ENCODE measurements at places on chromosomes 4 and X.

DNA sequence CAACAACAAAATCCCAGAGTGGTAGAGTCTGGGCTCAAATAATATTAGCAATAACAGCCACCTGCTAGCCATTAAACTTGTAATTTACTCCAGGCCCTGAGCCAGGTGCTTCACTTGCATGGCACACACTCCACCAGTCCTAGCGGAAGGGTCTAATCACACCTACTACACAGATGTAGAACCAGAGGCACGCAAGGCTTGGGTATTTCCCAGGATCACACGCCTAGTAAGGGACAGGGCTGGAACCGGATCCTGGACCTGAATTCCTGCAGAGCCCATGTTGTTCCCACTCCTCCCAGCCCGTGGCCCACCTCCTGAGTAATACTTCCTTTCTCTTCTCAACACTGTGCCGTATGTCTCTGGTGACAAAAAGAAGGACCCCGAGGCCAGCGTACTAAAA is 5.7 kb downstream of the MAGEA1 start:
- DNase-seq, result no peak

- no peak for DNase-seq
These were observed 32.1 kb upstream of the MAGEA8 start for GRCh38 chrX:149848855-149849254.

DNA sequence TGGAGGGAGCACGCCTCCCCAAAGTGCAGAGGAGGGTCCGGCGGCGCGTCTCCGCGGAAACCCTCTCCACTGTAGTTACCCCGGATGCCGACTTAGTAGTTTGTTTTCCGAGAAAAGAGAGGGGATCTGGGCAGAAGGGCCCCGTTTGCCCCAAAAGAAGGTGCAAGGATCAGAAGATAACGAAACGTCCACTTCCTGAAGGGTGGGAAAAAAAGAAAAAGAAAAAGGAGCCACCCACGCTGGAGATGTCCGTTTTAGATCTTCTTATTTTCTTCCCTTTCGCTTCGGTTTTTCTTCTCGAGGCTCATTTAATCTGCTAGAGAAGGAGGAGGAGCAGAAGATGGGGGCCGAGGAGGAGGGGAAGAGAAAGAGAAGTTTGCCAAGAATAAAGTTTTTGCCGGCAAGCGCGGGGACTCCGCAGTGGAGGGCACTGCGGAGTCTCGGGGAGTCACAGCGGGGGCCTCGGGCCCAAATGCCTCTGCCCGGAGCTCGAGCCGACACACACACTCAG is 517 bp downstream of the LEF1 start:
- DNase-seq, result no peak

DNA sequence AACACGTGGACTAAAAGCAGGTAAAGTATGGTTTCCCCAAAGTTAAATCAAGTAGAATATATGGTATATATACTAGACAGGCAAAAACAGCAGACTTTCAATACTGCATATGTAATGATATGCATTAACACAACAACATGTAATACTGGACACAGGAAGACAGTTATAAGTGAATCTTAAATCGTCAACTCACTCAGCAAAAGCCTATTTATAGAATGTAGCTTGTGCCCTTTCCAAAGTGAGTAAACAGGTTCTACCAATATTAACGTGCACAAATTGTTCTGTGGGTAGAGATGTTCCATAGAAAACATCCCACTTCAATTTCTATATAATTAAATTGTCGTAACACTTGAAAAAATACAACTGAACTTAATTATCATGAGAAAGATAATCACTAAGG is 30.6 kb downstream of the FAM241A start:
- DNase-seq, result no peak

DNA sequence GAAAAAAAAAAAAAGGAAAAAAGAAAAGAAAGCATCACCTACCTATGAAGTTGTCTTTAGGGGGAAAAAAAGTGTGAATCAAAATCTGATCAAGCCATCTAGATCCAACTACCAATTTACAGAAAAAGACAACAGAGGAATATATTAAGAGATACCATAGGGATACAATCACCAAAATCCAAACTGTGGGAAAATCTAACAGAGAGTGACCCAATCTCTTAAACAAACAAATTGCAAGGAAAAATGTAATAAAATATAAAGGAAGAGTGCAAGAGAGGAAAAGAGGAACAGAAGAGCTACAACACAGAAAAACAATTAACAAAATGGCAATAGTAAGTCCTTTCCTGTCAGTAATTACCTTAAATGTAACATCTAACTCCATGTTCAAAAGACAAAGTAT is 19.0 kb downstream of the THOC2 start:
- DNase-seq, result no peak

DNA sequence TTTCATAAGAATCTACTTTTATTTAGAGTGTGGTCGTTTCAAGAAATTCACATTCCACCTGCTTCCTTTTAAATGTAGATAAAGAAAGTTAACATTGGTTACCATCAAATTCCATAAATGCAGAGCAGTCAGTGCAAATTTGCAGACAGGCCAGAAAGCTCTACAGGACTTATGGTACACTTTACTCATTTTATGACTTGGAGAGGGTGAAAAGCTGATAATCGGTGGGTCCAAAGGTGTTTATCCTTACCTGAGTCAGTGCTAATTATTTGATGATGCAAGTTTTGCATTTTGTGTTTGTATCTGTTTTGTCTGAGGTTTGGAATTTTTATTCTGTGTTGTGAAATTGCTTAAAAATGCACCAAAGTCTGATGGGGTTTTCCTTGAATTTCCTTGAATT is 193.3 kb downstream of the PALLD start:
- no peak for DNase-seq

DNA sequence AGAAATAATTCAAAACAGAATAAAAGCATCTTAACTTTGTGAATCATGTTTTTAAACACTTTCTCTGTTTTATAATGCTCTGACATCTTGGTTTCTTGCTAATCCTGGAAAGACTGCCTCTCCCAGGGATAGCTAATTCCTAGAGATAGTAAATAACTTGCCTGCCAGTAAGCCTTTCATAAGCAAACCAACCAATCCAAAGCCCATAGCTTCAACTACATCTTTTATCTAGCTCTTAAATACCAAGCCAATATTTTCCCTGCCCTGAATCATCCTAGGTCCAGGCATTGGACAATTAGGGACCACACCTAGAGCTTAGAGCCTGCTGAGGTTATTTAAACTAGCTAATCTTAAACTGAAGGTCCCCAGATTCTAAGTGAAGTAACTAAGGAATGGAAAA is 223.7 kb upstream of the DIPK2B start:
- no peak for DNase-seq

GRCh38 chrX:139495324-139495723 is 35.2 kb upstream of the F9 start:
- DNase-seq, result no peak

- no peak for DNase-seq
These were observed 924 bp downstream of the EPHA5 start for GRCh38 chr4:65669111-65670019.

DNA sequence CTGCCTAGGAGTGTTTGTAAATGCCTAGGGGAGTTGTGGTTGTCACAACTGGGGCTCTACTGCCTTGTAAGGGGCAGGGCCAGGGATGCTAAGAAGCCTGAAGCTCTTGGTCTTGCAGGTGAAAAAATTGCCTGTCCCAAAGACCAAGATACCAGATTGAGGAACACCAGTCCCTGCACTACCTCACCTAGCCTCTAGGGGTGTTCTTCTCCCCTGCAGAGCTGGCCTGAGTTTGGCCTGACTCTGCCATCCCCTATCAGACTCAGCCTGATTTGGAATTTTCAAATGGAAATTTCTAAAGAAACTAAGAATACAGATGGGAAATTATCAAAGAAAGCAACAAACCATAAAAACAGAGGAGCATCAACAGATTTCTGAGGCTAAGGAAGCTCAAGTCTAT is 90.4 kb downstream of the ZC4H2 start:
- no peak for DNase-seq

DNA sequence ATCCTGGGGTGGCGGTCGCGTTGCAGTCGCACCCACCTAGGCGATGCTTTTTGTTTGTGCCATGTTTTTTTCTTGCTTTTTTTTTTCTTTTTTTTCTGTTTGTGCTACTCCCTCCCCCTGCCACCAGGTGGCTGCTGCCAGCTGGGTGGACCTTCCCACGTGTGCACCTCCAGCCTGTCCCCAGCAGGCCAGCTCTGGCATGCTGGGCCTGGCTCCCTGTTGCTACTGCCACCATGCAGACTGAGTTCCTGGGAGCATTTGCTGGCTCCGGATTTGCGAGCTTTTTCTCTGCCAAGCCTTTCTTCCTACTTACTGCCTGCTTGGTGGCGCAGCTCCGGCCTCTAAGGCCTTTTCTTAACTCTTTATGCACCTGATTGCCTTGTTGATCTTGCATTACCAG is 161.2 kb upstream of the WDFY3 start:
- DNase-seq, result no peak

- no peak for DNase-seq
These were observed 24.8 kb upstream of the MSANTD1 start for GRCh38 chr4:3223956-3224748.

GRCh38 chrX:113804819-113805218 is 779.1 kb upstream of the HTR2C start:
- no peak for DNase-seq

- DNase-seq, result no peak
These were observed 35.8 kb downstream of the GRIA3 start for GRCh38 chrX:123219916-123220315.

- DNase-seq, result no peak
These were observed 233.6 kb downstream of the PCDH7 start for GRCh38 chr4:30953799-30954198.

DNA sequence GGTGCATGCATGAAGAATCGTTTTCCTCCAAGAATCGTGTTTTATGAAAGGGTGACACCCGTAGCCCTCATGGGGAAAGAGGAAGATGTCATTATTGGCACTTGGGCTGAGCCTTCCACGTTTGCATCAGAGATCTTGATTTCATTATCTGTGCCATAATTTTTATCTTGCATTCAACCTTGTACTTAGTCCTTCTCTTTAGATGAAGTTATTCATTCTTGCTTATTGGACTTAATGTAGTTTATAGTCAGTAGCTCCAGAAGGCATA is 66.8 kb downstream of the GAB1 start:
- DNase-seq, result no peak

DNA sequence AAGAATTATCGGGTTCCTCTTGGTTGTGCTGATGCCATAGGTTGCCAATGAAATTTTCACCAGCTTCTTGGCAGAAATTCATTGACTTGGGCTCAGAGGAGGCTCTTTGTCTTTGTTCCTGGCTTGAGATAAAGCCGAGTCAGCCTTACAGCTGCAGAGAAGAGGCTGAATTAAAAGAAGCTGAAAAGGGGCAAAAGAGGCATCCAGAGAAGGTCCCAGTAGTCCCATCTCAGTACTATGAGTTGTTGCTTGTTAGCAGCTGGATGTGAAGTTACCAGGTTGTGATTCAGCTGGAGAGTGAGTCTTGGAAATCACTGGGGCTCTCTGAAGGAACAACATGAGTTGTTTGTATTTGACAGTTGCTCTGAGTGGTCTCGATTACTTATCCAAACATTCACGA is 59.7 kb downstream of the SMAD1 start:
- DNase-seq, result no peak

DNA sequence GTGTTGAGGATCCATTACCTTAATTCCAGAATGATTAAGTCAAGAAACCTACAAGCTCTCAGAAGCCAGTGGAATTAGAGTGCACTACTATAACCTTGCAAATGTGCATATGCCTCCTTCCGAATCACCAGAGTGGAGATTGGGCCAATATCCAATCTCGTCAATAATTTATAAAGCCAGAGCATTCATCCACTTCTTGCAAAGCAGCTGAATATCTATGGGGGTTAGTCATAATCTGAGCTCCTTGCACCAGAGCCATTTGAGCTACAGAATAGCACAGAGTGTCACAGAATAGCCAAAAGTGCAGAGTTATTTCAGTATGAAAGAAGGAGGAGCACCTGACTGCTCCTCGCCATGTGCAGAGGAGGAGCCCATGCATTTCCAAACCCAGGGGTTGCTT is 69.2 kb upstream of the MTM1 start:
- DNase-seq, result no peak

DNA sequence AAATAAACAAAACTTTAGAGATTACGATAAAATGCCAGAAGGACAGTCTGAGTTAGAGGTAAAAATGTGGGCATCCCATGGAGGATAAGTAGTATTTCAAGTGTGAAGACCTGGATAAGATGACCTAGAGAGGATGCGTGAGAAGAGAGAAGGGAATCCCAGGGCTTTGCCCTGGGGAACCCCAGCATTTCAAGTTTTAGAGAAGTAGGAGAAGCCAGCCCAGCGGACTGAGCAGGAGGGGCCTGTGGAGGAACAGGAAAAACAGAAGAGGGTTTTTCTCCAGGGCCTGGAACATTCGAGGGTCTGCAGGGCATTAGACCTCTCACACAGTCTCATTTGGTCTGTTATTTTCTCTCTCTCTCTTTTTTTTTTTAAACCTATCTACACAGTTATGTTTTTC is 2.9 kb upstream of the CFP start:
- DNase-seq, result no peak

GRCh38 chr4:109912706-109913595 is at the start of gene EGF:
TSS of gene EGF (plus strand) at chr4:109912883. CDS start at chr4:109913336, 453 bp downstream.
- no peak for DNase-seq

DNA sequence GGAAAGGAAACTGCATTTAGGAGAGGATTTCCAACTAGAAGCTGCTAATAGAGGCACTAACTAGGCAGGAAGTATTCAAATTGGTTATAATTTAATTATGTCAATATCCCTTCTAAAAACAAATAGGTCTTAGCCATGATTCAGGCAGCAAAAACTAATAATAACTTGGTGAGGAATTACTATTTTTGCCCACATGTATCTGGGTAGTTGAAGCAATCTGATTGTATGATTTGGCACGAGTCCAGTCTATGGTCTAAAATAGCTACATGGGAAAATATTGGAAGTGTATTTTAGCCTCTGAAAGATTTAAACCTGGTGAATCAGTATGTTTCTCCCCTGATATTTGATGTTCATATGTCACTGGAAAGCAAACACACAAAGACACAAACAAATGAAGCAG is 62.2 kb downstream of the MFAP3L start:
- DNase-seq, result no peak

DNA sequence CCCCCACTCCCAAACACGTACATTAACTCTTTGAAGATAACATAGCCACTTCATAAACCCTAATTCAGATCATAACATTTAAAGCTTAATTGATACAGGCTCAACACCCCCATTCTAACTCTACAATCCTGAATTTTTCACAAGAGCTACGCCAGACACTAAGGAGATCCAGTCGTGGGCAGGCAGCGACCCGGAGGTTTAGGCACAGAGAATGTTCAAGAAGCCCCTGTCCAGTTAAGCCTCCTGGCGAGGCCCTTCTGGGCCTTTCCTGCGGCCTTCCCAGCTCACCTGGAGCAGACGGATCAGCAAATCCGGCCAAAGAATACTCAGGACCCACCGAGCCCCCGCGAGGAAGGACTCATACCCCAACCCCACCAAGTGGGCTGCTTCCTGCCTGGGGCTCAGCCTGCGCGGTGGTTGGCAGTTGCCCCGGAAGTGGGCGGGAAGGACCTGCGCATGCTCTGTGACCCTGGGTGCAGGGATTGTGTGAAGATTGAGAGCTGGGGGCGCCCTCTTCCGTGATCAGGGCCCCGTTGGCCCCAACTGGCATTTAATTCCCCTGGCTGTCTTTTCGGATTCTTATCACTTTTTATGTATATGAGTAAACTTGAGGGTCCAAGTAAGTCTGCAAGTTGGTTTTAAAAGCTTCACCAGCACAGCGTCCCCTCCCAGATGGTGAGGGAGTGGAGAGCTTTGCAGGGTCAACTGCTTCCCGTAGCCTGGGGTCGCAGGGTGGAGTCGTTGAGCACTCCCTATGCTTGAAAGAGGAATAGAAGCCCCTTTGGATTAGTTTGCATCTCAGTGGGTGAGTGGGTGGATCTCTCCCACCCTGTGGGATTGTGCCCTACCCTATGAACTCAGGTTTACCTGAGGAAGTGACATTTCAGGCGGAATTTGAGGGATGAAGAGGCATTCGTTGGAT is at the start of gene TRIM61:
Gene TRIM61 (minus strand): TSS at position 415 of the 922 bp plus-strand sequence. CDS start 7,655 bp downstream, outside the sequence.
- DNase-seq, result peak; percentile 34

Measured in CD4-positive, alpha-beta T cell (primary cell).